ENCODE measurements at places on chromosomes 2 and 18. TPM values are rescaled to one million over a fixed set of nuclear protein-coding genes. Genes with fewer than 3 reads are reported as not detected.

The BOLL gene
- 0.08 TPM for polyA plus RNA-seq

DNA sequence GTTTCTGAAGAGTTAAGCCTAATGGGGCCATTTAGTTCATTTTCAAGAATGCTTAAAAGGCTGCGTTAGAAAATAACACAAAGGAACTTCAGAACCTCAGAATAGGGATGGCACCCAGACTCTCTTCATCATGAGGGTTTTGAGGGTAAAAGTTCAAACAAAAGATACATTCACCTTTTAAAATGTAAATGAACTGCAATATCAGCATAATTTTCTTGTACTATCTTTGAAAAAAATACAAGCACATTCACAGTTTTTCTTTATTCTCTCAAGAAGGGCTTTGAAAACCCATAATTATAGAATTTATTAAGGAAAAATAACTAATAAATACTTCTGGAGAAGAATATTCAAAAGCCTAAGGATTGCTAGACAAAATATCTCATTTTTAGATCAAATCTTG is 791.0 kb downstream of the DCC start:
- no peaks in the 10 kb centered on the region for H3K36me3 ChIP-seq
- no peaks in the 10 kb centered on the region for H3K4me1 ChIP-seq
- no peaks in the 10 kb centered on the region for H3K27me3 ChIP-seq
- no peak overlapping the region for H3K27ac ChIP-seq
- DNase-seq: no peak

DNA sequence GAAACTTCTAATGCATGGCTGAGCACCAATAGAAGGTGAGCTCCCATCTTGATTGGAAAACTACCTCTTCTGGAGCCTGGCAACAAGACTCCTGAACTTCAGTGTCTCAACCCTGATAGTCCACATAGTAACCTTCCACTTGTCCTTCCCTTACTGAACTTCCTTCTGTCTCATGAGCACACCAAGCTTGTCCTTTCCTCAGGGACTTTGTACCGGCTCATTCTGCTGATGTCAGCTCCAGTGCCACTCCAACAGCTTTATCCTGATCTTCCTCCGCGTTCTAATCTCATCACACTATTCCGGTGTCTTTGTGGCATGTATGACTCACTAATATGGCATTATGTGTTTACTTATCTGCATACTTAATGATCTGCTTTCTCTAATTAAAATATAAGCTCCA is 862.0 kb upstream of the ID2 start:
- no peak overlapping the region for H3K27ac ChIP-seq
- H3K36me3 ChIP-seq: no peaks in the 10 kb centered on the region
- no peaks in the 10 kb centered on the region for H3K27me3 ChIP-seq
- H3K4me1 ChIP-seq: no peaks in the 10 kb centered on the region
- no peak for DNase-seq

DNA sequence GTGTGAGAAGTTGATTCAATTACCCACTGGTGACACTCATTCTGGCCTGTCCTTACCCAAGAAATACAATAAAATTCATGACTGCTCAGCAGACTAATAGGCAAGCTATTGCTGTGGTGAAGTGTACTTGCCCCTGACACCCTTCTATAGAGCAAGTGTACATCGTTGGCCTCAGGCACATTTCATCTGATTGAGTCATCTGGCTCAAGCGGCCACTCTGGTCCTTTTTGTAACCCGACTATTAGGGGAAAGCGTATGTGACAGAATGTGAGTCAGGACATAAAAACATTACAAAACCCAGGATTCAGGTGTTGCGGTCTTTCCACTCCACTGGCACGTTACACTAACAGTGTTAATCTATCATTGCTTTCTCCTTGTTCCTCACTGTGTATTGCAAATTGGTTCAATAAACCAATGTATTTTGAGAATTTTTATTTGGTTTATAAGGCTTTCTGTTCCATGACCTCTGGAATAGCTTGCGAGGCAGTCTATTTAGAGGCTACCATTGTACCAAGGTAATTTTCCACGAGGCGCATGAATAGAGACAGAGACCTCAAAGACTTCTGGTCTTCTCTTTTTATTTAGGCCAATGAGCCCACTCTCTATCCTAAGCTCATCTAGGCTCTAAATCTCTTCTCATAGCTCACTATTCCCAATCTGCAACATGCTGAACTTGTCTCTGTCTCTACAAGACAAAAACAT is 10.2 kb upstream of the TTC32 start:
- no peak overlapping the region for H3K27ac ChIP-seq
- no peak for DNase-seq
- no peaks in the 10 kb centered on the region for H3K4me1 ChIP-seq
- no peak overlapping the region for H3K4me3 ChIP-seq

GRCh38 chr18:51453594-51453993 is 256.1 kb upstream of the MEX3C start:
- H3K4me1 ChIP-seq: no peaks in the 10 kb centered on the region
- H3K27me3 ChIP-seq: no peaks in the 10 kb centered on the region
- no peaks in the 10 kb centered on the region for H3K36me3 ChIP-seq
- H3K27ac ChIP-seq: no peak overlapping the region
- no peak overlapping the region for H3K4me3 ChIP-seq
- no peak for DNase-seq

DNA sequence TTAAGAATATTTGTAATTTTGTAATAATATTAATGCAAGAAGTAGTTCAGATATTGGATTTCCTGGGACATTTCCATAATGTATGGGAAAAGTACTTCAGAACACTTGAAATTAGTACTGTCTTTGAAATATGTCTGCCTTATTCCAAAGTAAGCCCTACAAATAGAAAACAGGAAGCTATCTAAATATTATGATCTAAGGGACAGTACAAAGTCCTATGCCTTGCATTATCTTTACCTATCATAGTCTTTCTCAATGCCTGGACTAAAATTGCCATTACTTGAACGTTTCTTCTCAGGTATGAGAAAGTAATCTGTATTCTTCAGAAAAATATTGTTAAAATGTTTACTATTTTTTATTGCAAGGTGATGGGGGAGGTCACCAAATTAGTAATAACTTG is 113.0 kb downstream of the PPP1R1C start:
- H3K36me3 ChIP-seq: no peaks in the 10 kb centered on the region
- H3K27me3 ChIP-seq: no peaks in the 10 kb centered on the region
- no peak overlapping the region for H3K4me3 ChIP-seq
- no peaks in the 10 kb centered on the region for H3K4me1 ChIP-seq
- no peak overlapping the region for H3K27ac ChIP-seq
- DNase-seq: no peak

Data from naive thymus-derived CD4-positive, alpha-beta T cell (primary cell).